ENCODE measurements at places on chromosomes 11 and 22.

GRCh38 chr22:42549331-42550060 lies 4.3 kb upstream of the SERHL2 start:
- DNase-seq, result no peak

GRCh38 chr11:73914284-73914683 lies 36.5 kb upstream of the DNAJB13 start:
- no peak for DNase-seq

GRCh38 chr22:20064140-20064480 lies 15.9 kb upstream of the DGCR8 start:
- no peak for DNase-seq

- DNase-seq, result no peak
Observed at GRCh38 chr11:16110886-16111285, 245.5 kb downstream of the SOX6 start.

GRCh38 chr11:31651822-31652221 lies 142.3 kb downstream of the ELP4 start:
- no peak for DNase-seq
